Activated CD4-positive, alpha-beta T cell treated with anti-CD3 and anti-CD28 coated beads for 24 hours (primary cell): ENCODE measurements at places on chromosomes 1 and 21.
A peak's percentile ranks its signal among the peaks of the same experiment; 100 is the strongest.

DNA sequence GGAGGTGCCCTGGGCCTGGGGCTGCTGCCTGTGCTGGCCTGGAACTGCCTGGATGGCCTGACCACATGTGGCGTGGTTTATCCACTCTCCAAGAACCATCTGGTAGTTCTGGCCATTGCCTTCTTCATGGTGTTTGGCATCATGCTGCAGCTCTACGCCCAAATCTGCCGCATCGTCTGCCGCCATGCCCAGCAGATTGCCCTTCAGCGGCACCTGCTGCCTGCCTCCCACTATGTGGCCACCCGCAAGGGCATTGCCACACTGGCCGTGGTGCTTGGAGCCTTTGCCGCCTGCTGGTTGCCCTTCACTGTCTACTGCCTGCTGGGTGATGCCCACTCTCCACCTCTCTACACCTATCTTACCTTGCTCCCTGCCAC lies 1.8 kb downstream of the GPR3 start:
- DNase-seq = no peak

DNA sequence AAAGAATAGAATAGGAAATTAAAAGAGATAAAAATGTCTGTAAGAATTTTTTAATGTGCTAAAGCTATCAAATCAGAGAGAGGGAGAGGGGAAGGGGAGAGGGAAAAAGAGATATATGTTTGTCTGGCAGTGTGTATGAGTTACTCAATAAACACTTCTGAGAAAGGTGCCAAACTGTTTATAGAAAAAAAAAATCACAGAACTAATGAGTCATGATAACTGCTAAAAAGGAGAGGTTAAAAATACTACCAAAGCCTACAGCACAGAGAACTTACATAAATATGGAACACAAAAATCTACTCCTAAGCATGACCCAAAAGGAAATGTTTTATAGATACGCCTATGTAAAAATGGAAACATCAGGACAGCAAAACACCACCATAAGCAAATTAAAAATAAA lies 45.4 kb downstream of the SELENOF start:
- DNase-seq = no peak

GRCh38 chr1:222464841-222465210 lies 83.1 kb downstream of the HHIPL2 start:
- DNase-seq = peak; percentile 67

DNA sequence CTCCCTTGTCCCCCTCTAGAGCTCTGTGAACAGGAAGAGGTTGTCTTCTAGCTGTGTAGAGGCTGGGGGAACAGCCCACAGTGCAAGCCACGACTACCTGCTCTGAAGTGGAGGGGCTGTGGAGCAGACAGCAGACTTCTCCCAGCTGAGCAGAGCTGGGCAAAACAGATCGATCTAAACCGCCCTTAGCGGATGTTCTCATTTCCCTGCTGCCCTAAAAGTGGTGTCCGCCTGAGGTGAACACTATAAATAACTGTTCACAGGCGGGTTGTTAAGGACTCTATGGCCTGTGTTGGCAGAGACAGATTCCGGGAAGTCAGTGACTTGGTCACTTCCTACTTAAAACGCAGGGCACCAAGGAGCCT lies 203.2 kb downstream of the RHOU start:
- no peak for DNase-seq

- peak; percentile 30 for DNase-seq
These were observed 19.8 kb upstream of the PTP4A2 start for GRCh38 chr1:31957701-31958674.

- DNase-seq = no peak
These were observed 18.6 kb downstream of the FMO1 start for GRCh38 chr1:171266930-171267329.

DNA sequence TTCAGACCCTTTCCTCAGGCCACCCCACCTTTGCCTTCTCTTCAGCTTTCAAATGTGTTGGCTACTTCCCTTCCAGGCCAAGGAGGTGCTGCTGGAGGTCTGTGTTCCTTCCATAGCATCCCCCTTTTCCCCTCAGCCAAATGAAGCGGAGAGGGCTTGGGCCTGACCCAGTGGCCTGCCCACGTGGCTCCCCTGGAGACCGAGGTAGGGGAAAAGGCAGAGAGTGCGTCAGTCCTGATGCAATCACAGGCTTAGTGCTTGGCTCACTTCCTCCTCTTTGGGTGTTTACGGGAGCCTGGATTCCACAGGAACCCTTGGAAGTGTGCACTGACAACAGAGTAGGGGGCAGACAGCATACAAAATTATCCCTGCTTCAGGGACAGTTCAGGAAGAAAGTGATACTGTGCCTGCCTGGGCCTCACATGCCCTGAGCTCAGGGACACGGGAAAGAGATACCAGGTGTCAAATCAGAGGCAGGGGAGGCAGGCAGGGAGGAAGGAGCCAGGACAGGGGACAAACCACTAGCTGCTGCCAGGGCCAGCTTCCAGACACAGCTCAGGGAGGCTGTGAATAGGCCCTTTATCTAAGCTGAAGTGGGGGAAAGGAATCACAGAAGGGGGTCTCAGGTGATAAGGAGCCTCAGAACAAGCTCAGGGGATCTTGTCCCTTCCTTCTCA lies 16.6 kb upstream of the PTP4A2 start:
- DNase-seq = no peak

GRCh38 chr1:113129529-113130185 lies 56.7 kb downstream of the LRIG2 start:
- no peak for DNase-seq

GRCh38 chr1:41616563-41616962 lies 132.1 kb upstream of the EDN2 start:
- no peak for DNase-seq
